ENCODE measurements at places on chromosomes 5 and 9.

- DNase-seq: no peak
Measured at GRCh38 chr5:10969684-10970180, 208.7 kb upstream of the DAP start.

DNA sequence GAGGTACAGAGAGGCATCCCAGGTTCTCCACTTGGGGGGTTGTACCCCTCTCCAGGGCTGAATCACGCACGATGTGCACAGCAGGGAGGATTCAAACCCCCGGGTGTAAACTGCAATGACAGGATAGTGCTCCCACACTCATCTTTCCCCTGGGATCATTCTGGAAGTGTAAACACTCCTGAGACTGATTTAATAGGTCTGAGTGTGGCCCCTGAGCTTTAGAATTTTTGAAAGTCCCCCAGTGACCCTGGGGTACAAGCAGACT lies 16.5 kb downstream of the BICD2 start:
- no peak for DNase-seq

- DNase-seq: no peak
Measured at GRCh38 chr9:5436441-5436840, 1.3 kb downstream of the PLGRKT start.

GRCh38 chr9:76697554-76697953 lies 66.7 kb upstream of the PCA3 start:
- DNase-seq: no peak

- DNase-seq: no peak
Measured at GRCh38 chr5:36526537-36526936, 79.9 kb upstream of the SLC1A3 start.

DNA sequence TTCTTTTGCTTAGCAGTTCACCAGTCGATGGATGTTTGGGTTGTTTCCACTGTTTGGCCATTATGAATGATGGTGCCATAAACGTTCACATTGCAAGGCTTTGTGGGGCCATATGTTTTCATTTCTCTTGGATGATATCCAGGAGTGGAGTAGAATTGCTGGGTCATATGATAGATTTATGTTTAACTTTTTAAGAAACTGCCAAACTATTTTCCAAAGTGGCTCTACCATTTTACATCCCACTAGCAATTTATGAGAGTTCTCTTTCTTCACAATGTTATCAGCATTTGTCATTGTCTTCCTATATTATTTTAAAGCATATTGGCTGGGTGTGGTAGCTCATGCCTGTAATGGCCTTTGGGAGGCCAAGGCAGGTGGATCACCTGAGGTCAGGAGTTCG lies 5.2 kb downstream of the GPR107 start:
- DNase-seq: no peak

DNA sequence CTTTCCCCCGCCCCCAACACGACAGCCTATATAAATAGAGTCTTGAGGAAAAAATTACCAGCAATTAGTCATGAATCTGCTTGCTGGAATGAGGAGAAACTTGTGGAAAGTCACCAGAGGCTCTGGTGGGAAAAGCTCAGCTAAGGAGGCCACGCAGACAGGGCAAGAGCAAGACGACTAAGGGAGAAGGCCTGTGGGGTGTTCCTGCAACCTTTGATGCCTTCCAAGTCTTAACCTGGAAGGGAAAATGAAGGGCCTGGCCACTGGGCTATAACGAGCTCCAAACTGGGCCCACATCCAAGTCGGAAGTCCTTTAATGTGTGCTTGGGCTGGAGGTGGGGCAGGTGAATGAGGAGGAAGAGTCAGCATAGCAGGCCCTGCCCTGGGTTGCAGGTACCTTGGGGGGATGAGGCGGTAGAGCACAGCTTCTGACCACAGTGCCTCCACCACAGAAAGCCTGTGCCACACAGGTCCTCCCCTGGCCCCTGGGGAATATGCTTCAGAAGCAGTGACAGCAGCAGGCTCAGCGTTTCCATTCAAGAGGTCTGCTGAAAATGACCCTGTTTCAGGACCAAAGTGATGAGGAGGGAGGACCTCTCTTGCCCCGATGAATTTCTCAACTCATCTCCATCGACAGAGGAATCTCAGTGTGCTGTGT lies 92.8 kb upstream of the LRRTM2 start:
- no peak for DNase-seq

GRCh38 chr5:114924769-114925168 lies 244.9 kb downstream of the TRIM36 start:
- DNase-seq: no peak

GRCh38 chr5:125891061-125891725 lies 532.0 kb upstream of the GRAMD2B start:
- DNase-seq: no peak

GRCh38 chr5:1416856-1417469 lies 28.3 kb downstream of the SLC6A3 start:
- DNase-seq: no peak

- no peak for DNase-seq
Measured at GRCh38 chr5:114948363-114948762, 221.3 kb downstream of the TRIM36 start.

- no peak for DNase-seq
Measured at GRCh38 chr5:92328584-92329259, 945.6 kb upstream of the ARRDC3 start.

GRCh38 chr5:30103052-30103451 lies 1090.4 kb upstream of the CDH6 start:
- no peak for DNase-seq

GRCh38 chr5:165393839-165394238 lies 1888.4 kb downstream of the MAT2B start:
- no peak for DNase-seq

GRCh38 chr5:53825016-53825415 lies 264.6 kb downstream of the NDUFS4 start:
- no peak for DNase-seq
